ENCODE measurements at places on chromosomes 6 and 20. TPM values are rescaled to one million over a fixed set of nuclear protein-coding genes. Genes with fewer than 3 reads are reported as not detected.

The MGME1 gene
- total RNA-seq: 5.6 TPM

- no peaks in the 10 kb centered on the region for H3K4me1 ChIP-seq
- H3K36me3 ChIP-seq: no peaks in the 10 kb centered on the region
- H3K27ac ChIP-seq: no peak overlapping the region
- H3K27me3 ChIP-seq: no peaks in the 10 kb centered on the region
- no peak for DNase-seq
Measured at GRCh38 chr6:156875062-156875461, 97.9 kb downstream of the ARID1B start.

The DEFB116 gene
- not detected for total RNA-seq

GRCh38 chr20:45510242-45510862 is 5.1 kb downstream of the SPINT3 start:
- no peaks in the 10 kb centered on the region for H3K27me3 ChIP-seq
- H3K4me3 ChIP-seq: no peak overlapping the region
- H3K27ac ChIP-seq: no peak overlapping the region
- H3K36me3 ChIP-seq: no peaks in the 10 kb centered on the region
- no peak for DNase-seq

The LY6G5C gene
- total RNA-seq: 2.9 TPM

DNA sequence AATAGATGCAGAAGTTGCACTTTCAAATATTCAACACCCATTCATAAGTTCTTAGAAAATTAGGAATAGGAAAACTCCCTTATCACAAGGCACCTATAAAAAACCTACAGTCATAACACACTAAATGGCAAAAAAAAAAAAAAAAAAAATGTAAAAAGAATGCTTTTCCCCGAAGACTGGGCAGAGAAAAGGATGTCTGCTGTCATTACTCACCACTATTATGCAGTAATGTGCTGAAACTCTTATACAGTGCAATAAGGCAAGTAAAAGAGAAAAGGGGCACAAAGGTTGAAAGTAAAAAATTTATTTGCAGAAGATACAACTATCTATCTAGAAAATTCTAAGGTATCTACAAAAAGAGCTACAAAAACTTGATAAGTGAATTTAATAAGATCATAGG is 607.8 kb upstream of the ARID1B start:
- H3K27me3 ChIP-seq: no peaks in the 10 kb centered on the region
- no peak overlapping the region for H3K4me3 ChIP-seq
- no peak for DNase-seq
- no peak overlapping the region for H3K27ac ChIP-seq

DNA sequence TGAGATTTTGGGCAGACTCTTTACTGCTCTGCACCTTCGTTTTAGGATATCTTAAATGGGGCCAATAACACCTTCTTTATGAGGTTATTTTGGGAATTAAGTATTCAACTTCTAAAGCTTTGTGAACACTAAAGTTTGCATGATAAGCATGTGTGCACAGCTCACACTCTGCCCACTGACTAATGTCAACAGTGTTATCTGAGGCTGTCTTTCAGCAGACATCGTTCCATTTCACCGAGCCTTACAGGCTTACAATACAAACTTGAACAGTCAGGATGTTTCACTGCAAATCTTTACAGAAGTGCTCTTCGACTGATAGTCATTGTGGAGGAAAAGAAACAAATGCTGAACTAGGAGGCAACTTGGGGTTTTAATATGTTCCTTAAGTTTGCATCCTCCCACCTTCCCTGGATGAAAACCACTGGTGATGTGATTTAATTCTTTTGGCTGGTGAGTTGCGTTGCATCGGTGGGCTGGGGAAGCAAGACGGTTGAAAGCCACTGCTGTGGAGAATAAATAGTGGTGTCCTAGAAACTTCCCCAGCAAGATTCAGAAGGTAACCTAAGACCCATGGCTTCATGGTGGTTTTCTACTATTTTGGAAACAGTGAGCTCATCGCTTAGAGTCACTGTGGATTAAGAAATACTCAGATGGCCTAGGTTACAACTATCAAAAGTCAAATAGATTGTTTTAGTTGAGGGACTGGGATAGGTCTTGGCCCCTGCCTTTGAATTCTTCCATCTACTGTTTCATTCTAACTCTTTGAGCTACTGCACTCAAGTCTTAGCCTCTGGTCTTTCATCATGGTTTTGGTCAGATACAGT is 167.2 kb upstream of the MAP3K7 start:
- no peaks in the 10 kb centered on the region for H3K36me3 ChIP-seq
- H3K27ac ChIP-seq: no peak overlapping the region
- H3K27me3 ChIP-seq: no peaks in the 10 kb centered on the region
- no peak for DNase-seq
- no peak overlapping the region for H3K4me3 ChIP-seq
- H3K4me1 ChIP-seq: no peaks in the 10 kb centered on the region

The TRMT11 gene
- total RNA-seq: 10.9 TPM

Measured in pancreas (tissue), 10 donors.